ENCODE measurements at places on chromosomes 4 and X. TPM values are rescaled to one million over a fixed set of nuclear protein-coding genes. Genes with fewer than 3 reads are reported as not detected.

The RNF128 gene
- not detected for total RNA-seq

The F8 gene
- 31.0 TPM for total RNA-seq

The NPY1R gene
- total RNA-seq = not detected

The BRS3 gene
- not detected for total RNA-seq

The STK32B gene
- 22.5 TPM for total RNA-seq

The RHOH gene
- not detected for total RNA-seq

The DOK7 gene
- total RNA-seq = not detected

The TBX22 gene
- not detected for total RNA-seq

The MAGEA2B gene
- not detected for total RNA-seq

The AFP gene
- total RNA-seq = not detected

The PPBP gene
- total RNA-seq = not detected

The APBB2 gene
- total RNA-seq = 23.0 TPM

The BGN gene
- 70.9 TPM for total RNA-seq

The TSPAN7 gene
- total RNA-seq = 9.2 TPM

The RAI2 gene
- 1.2 TPM for total RNA-seq

The KLB gene
- under 0.01 TPM for total RNA-seq

The DNASE1L1 gene
- total RNA-seq = 121 TPM

The RAP1GDS1 gene
- total RNA-seq = 54.6 TPM

Data from dermis microvascular lymphatic vessel endothelial cell (primary cell).